CD8-positive, alpha-beta memory T cell (primary cell): ENCODE measurements at places on chromosomes 7 and 10.

GRCh38 chr7:85619236-85619635, 432.4 kb upstream of the SEMA3D start:
- H3K27ac ChIP-seq, result no peak overlapping the region
- H3K27me3 ChIP-seq, result no peaks in the 10 kb centered on the region
- no peak overlapping the region for H3K4me3 ChIP-seq
- no peak for DNase-seq
- H3K36me3 ChIP-seq, result no peaks in the 10 kb centered on the region
- H3K4me1 ChIP-seq, result no peaks in the 10 kb centered on the region

DNA sequence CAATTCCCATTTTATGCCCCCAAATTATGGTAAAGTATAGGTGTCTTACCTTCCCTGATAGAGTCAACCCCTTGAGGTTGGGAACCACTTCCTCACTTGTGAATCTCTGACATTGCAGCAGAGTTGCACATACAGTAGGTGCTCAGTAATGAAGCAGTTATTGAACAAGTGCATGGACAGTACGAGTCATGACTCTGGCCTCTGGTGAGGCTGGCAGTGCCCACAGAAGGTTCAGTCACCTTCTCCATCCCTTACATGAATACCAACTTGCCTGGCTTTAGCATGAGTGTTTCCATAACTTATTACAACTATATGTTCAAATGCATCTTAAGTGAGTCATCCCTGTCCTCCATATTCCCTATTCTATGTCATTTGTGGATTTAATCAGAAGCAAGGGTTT, 340.0 kb downstream of the ELMO1 start:
- no peak overlapping the region for H3K4me3 ChIP-seq
- H3K4me1 ChIP-seq, result peaks cover 5% of the 10 kb centered on the region
- H3K27ac ChIP-seq, result no peak overlapping the region
- no peak for DNase-seq

GRCh38 chr7:52794621-52795020, 240.8 kb upstream of the POM121L12 start:
- no peak overlapping the region for H3K27ac ChIP-seq
- H3K4me1 ChIP-seq, result no peaks in the 10 kb centered on the region
- H3K27me3 ChIP-seq, result no peaks in the 10 kb centered on the region
- H3K36me3 ChIP-seq, result no peaks in the 10 kb centered on the region

DNA sequence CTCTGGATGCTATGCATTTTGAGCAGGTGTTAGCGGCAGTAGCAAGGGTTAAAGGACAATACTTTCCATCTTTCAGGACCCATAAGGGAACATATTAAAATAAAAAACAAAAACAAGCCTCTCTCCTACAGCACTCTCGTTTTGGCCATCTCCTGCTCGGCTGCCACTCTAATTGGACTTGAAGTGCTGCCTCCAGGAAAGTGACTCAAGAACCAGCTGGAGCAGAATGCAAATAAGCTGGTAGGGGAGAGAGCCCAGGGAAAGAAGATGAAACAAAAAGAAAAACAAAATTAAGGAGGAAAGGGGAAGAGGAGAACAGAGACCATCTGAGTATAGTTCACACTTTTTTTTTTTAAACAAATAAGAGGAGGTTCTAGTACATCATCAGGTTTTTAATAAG, 65.6 kb downstream of the HBP1 start:
- DNase-seq, result no peak
- H3K27me3 ChIP-seq, result no peaks in the 10 kb centered on the region
- no peaks in the 10 kb centered on the region for H3K4me1 ChIP-seq
- no peaks in the 10 kb centered on the region for H3K36me3 ChIP-seq
- H3K27ac ChIP-seq, result no peak overlapping the region

DNA sequence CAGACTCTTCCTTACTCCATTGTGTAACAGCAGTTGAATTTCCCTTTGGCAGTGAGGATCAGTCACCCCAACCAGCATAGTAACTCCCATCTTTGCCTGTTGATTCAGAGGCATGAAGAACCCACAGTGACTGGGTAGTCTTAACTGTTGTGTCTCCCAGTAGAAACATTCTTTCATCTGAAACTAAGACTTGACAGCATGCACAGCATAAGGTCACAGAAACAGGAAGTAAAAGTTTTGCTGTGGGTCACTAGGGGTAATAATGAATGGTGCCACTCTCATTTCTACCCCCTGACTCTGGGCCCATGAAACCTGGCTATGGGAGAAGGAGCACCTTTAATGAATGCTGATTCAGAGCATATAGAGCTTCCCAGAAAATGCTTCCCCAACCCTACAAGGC, 8.3 kb upstream of the FRMPD2 start:
- H3K36me3 ChIP-seq, result no peaks in the 10 kb centered on the region
- no peak overlapping the region for H3K4me3 ChIP-seq
- H3K27me3 ChIP-seq, result no peaks in the 10 kb centered on the region
- H3K27ac ChIP-seq, result no peak overlapping the region

DNA sequence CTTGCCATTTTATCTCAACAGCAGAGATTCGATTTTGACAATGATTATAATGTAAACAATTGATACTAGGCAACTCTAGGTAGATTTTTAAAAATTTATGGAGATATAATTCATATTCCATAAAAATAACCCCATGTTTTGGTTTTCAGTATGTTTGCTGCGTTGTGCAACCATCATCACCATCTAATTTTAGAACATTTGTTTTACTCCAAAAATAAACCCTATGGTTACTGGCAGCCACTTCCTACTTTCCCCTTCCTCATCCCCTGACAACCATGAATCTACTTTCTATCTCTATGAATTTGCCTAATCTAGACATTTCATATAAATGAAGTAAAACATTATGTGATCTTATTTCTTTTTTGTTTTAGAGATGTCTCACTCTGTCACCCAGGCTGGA, 401.9 kb downstream of the THSD7A start:
- H3K27ac ChIP-seq, result no peak overlapping the region
- H3K36me3 ChIP-seq, result no peaks in the 10 kb centered on the region
- H3K4me1 ChIP-seq, result no peaks in the 10 kb centered on the region
- DNase-seq, result no peak

GRCh38 chr7:27080844-27081436, 14.9 kb downstream of the HOXA1 start:
- H3K4me3 ChIP-seq, result no peak overlapping the region
- DNase-seq, result no peak
- H3K27ac ChIP-seq, result no peak overlapping the region
- H3K36me3 ChIP-seq, result no peaks in the 10 kb centered on the region
- no peaks in the 10 kb centered on the region for H3K27me3 ChIP-seq

DNA sequence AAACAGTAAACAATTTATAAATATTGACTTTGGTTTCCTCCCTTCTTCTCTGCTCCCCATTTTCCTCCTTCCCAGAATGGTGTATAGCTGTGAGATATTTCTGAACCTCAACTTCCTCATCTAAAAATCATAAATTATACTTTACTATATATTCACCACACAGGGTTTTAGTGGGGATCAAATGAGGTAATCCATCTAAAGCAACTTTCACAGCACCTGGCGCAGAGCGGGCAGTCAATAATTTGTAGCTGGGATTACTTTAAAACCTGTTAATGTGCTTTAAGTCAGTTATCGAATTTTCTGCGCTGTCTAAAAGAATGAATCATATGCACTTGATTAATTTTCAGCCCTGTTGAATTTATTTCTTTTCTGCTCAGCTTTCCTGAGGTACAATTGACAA, 172.7 kb downstream of the PTEN start:
- no peaks in the 10 kb centered on the region for H3K36me3 ChIP-seq
- H3K27me3 ChIP-seq, result no peaks in the 10 kb centered on the region

GRCh38 chr10:27752673-27753237, 7.1 kb upstream of the MKX start:
- no peak for DNase-seq
- no peak overlapping the region for H3K27ac ChIP-seq
- no peaks in the 10 kb centered on the region for H3K4me1 ChIP-seq
- no peaks in the 10 kb centered on the region for H3K27me3 ChIP-seq

GRCh38 chr7:23475576-23475839, 5.2 kb upstream of the IGF2BP3 start:
- H3K27me3 ChIP-seq, result peaks cover 70% of the 10 kb centered on the region
- peak overlapping the region; percentile 70 for H3K27ac ChIP-seq
- no peak overlapping the region for H3K4me3 ChIP-seq
- peaks cover 30% of the 10 kb centered on the region for H3K4me1 ChIP-seq

DNA sequence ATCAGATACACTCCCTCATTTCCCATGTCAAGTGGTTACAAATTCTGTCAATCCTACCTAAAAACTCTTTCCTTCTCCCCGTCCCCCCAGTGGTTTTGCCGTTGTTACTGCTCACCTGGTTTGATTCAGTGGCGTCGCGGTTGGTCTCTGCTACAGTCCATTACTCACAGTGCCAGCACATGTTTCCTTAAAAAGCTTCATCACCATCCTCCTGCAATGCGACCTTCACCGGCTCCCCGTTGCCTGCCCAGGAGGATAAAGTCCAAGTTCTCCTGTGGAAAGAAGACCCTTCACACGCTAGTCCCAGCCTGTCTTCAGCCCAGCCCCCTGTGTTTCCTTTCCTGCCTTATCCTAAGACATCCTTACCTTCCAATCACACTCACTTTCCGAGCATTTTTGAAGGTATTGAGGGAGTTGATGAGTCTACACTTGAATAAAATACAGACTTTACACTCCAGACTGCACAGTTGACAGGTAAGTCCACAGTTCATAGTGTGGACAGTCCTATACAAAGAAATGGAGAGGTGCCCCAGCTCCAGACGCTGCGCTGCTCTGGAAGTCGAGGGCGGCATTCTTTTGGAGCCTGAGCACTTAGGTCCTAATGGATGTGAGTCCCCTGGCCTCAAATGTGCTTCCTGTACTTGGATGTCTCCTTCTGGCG, 3.4 kb upstream of the LARP4B start:
- H3K27ac ChIP-seq, result no peak overlapping the region
- H3K4me1 ChIP-seq, result peaks cover 16% of the 10 kb centered on the region
- no peaks in the 10 kb centered on the region for H3K36me3 ChIP-seq
- H3K27me3 ChIP-seq, result no peaks in the 10 kb centered on the region

- H3K27ac ChIP-seq, result no peak overlapping the region
- no peaks in the 10 kb centered on the region for H3K27me3 ChIP-seq
- no peak for DNase-seq
- H3K4me1 ChIP-seq, result peaks cover 41% of the 10 kb centered on the region
Observed at GRCh38 chr7:155665079-155665956, 20.9 kb downstream of the RBM33 start.

DNA sequence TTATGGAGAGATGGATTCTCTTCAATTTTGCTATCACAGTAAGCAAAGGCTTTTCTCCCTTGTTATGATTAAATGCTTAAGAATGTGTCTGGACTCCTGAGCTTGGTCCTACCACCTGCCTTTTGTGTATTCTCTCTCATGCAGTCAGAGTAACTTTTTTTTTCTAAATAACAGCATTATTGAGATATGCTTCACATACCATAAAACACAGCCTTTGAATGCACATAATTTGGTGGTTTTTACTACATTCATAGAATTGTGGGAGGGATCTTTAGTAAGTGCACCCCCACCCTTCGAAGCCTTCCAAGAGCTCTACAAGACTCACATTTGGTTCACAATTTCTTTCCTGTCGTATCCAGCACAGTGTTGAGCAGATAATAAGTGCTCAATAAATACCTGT, 175.5 kb downstream of the ADAM12 start:
- no peaks in the 10 kb centered on the region for H3K36me3 ChIP-seq
- no peak for DNase-seq
- H3K27me3 ChIP-seq, result no peaks in the 10 kb centered on the region
- H3K4me1 ChIP-seq, result no peaks in the 10 kb centered on the region
- H3K4me3 ChIP-seq, result no peak overlapping the region

GRCh38 chr7:20220921-20221547, 3.9 kb upstream of the MACC1 start:
- H3K4me3 ChIP-seq, result no peak overlapping the region
- peak overlapping the region; percentile 64 for H3K27ac ChIP-seq
- no peak for DNase-seq
- H3K36me3 ChIP-seq, result no peaks in the 10 kb centered on the region

DNA sequence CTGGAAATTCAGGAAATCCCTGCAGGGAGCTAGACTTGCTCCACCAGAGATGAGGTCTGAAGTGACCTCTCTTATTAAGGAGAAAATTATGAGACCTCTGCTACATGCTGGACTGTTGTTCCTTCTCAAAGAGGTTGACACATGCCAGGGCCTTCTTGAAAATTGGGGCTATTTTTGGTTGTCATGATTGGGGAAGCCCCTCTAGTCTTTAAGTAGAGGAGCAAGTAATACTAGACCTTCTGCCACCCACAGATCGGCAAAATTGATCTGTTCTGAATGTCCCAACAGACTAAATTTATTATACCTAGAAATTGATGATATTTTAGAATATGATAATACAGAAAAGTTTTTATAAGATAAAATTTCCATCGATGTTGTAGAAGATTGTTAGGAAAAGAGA, 160.8 kb upstream of the GRB10 start:
- no peak overlapping the region for H3K4me3 ChIP-seq
- H3K27me3 ChIP-seq, result no peaks in the 10 kb centered on the region
- no peak overlapping the region for H3K27ac ChIP-seq

DNA sequence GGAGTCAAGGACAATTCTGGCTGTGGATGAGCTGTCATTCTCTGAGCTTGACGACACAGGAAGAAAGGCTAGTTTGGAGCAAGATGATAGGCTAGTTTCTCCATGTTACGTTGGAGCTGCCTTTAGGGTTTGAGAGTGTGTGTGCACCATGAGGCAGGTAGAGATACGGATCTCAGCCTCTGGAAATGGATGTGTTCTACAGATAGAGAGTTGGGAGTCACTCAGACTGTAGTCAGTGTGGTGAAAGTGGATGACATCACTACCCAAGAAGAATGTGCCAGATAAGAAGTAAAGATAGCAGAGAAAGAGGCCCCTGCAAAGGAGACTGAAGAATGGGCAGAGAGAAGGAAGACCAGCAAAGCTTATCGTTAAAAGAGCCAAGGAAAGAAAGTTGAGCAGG, 42.4 kb downstream of the PNLIPRP3 start:
- H3K36me3 ChIP-seq, result no peaks in the 10 kb centered on the region
- H3K4me1 ChIP-seq, result no peaks in the 10 kb centered on the region
- no peaks in the 10 kb centered on the region for H3K27me3 ChIP-seq
- H3K27ac ChIP-seq, result no peak overlapping the region
- no peak overlapping the region for H3K4me3 ChIP-seq
- no peak for DNase-seq

GRCh38 chr10:89887830-89888229, 186.4 kb downstream of the KIF20B start:
- H3K4me3 ChIP-seq, result no peak overlapping the region
- no peak overlapping the region for H3K27ac ChIP-seq
- no peaks in the 10 kb centered on the region for H3K27me3 ChIP-seq
- DNase-seq, result no peak

GRCh38 chr10:132518572-132519381, 18.8 kb upstream of the INPP5A start:
- no peak overlapping the region for H3K27ac ChIP-seq
- no peaks in the 10 kb centered on the region for H3K4me1 ChIP-seq
- no peak for DNase-seq
- no peaks in the 10 kb centered on the region for H3K27me3 ChIP-seq
- no peaks in the 10 kb centered on the region for H3K36me3 ChIP-seq
